ENCODE measurements at places on chromosomes 3 and 15.

DNA sequence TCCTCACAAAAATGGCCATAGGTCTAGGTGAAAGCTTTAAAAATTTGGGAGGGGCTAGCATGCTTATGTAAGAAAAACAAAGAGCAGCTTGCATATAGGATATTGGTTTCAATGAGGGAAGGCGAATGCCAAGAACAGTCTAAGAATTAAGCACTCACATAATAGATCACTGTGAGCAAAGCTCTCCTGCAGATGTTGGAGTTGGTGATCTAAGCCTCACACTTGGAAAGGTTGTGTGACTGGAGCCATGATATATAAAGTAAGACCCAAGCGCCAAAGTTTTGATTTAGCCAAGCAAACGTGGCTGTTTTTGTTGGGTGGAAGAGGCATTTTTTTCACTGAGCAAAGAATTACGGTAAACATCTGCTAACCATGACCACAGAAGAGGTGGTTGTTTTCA is 237.5 kb downstream of the FOXP1 start:
- no peak for DNase-seq

- DNase-seq, result no peak
Observed at GRCh38 chr15:77851691-77852090, 219.0 kb upstream of the LINGO1 start.

- no peak for DNase-seq
Observed at GRCh38 chr3:111690242-111690641, 95.1 kb upstream of the ZBED2 start.

- DNase-seq, result peak; percentile 87
Observed at GRCh38 chr15:51737522-51738305, at the start of gene LYSMD2. LYSMD2 (minus strand) TSS chr15:51737655; CDS start chr15:51737622, 33 bp downstream.

GRCh38 chr3:151395806-151396205 is 11.3 kb upstream of the P2RY12 start:
- DNase-seq, result peak; percentile 94

GRCh38 chr15:38354315-38354929 is 99.5 kb upstream of the FAM98B start:
- DNase-seq, result peak; percentile 82

- peak; percentile 42 for DNase-seq
Observed at GRCh38 chr3:71089271-71089847, 494.2 kb downstream of the FOXP1 start.

Measured in suppressor macrophage treated with lipopolysaccharide for 1 hour (primary cell).